Neural crest cell (in vitro differentiated cells): ENCODE measurements at places on chromosomes 12 and 14. TPM values are rescaled to one million over a fixed set of nuclear protein-coding genes. Genes with fewer than 3 reads are reported as not detected.

DNA sequence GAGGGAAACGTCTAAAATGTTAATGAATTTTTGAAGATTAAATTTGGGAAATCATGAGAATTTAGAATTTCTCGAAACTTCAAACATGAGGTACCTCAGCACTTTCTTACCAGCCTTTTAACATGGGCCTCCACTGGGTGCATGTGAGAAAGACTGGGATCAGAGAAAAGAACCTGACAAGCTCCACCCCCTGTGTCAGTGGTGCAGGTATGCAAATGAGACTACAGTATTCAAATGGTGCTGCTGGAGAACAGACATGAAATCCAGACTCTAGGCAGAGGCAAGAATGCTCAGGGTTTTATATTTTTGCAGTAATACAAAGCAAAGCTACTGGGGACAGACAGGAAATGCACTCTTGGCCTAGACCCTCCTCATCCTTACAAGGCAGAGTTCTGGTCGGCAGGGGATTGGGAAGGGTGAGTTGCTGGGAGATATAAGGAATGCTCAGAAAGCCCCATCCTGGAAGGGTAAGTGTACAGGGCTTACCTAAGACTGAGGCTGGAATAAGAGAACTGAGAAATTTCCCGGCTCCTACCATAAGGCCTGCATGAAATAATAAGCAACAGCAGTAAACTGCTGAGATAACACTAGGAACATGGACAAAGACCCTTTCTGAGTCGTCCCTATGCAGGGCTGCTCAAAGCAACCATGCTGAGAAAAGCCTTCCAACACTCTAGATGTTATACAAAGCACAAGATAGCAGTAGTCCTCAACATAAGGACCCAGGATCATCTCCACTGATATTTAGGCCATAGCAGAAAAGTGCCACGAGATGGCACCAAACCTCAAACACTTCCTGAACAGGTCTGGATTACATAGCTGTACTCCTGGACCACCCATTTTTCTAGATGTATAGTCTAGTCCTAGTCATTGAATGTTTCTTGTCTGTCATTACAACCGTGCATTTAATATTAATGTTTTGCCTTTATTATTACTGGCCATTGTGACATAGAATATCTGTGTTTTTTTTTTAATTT lies 260.8 kb downstream of the RASSF9 start:
- DNase-seq, result peak; percentile 39

GRCh38 chr14:68576496-68577244 lies 216.2 kb downstream of the ZFP36L1 start:
- no peak for DNase-seq

DNA sequence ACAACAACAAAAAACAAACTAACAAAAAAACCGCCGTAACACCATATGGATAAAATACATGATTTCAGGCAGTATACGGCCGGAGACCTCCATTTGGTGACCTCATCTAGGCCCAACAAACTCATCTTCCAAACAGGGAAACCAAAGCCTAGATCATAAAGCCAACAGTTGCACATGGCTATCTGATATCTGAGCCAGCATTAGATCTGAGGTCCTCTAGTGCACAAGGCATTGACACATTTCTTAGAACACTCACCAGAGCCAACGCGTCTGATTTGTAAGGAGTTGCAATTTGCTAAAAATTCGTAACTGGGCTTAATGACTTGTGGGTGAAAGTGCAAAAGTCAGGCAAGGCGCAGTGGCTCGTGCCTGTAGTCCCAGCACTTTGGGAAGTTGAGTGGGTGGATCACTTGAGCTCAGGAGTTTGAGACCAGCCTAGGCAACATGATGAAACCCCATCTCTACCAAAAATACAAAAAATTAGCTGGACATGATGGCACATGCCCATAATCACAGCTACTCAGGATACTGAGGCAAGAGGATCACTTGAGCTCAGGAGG lies 42.0 kb upstream of the NUDT4 start:
- no peak for DNase-seq

GARIN6 gene
- not detected in 2 replicates for total RNA-seq

DNA sequence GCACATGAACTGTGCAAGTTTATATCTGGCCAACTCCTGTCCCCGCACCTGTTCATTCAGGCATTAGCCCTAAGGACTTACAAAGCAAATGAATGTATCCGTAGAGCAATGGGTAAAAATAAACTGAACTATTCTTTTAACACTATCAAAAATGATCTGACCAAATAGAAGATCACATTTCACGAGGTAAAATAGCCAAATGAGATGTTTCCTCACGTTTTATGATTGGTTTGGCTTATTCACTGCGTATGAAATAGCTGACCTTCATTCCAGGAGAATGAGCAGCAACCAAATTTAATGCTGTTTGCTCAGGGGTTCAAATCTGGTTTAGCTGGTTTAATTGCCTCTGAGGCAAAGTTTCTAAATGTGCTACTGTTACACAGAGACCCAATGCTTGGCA lies 216.0 kb upstream of the EEA1 start:
- DNase-seq, result no peak

- no peak for DNase-seq
Measured at GRCh38 chr12:54272214-54272613, 7.7 kb downstream of the CBX5 start.

DNA sequence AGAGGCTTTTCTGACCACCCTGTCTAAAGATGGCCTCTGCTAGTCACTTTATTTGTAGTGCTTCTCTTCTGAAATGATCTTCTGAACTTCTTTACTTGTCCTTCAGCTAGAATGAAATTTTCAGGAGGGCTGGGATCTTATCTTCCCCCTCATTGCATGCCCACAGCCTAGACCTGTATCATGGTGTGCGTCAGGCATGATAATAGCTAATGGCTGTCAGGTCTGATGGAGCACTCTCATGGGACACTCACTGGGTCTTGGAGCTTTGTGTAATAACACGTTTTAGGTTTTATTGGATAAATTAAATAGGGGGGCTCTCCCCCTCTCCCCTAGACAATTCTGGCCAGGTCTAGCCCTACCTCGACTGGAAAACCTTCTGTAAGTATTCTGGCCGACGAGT lies 97.1 kb upstream of the NRXN3 start:
- DNase-seq, result no peak
